ENCODE measurements at places on chromosomes 7 and 10.

DNA sequence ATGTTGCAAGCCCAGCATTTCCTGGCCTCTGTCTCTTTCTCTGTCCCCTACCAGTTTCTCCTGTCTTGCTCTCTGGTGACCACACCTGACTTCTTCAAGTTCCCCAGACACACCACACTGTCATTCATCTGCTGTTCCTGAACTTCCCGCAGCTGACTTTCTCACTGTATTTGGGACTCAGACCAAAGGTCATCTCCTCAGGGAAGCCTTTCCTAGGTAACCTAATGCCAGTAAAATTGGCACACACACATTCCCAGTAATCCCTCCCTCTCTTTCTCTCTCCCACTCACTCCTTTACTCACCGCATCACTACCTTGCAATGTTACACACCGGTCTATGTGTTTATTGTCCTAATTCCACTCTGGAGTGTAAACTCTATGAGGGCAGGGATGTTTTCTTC lies 81.7 kb downstream of the ELMO1 start:
- DNase-seq: no peak

DNA sequence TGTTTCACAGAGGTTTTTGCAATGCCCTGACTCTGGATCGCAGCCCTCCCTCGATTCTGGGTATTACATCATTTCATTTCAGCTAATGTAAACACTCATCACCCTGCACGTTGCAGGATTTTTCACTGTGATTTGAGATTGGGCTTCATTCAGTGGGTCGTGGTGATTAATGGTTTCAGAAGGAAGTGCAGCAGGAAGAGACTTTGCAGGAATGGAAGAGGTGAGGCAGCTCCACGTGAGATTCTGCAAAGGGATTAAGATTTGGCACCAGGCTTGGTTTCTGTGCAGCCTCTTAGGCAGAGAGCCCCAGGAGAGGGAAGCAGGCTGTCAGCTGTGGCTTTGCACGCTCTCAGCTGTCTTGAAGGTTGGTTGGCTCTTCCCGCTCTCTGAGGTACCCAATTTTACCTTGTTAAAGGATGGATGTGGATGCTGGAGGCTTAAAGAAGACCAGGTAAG lies 95.2 kb downstream of the PLCE1 start:
- no peak for DNase-seq

- no peak for DNase-seq
Observed at GRCh38 chr7:12013983-12014382, 182.0 kb upstream of the THSD7A start.

GRCh38 chr10:119201233-119201632 lies 6.1 kb upstream of the GRK5 start:
- no peak for DNase-seq

GRCh38 chr7:111006691-111007090 lies 84.2 kb upstream of the LRRN3 start:
- no peak for DNase-seq

- no peak for DNase-seq
Observed at GRCh38 chr7:27635728-27636127, 27.0 kb downstream of the HIBADH start.
